Activated CD8-positive, alpha-beta memory T cell treated with anti-CD3 and anti-CD28 coated beads for 1 hour (primary cell): ENCODE measurements at places on chromosomes 7 and 10.
A peak's percentile ranks its signal among the peaks of the same experiment; 100 is the strongest.

- peak; percentile 34 for DNase-seq
These were observed 40.4 kb upstream of the BPGM start for GRCh38 chr7:134605978-134606923.

DNA sequence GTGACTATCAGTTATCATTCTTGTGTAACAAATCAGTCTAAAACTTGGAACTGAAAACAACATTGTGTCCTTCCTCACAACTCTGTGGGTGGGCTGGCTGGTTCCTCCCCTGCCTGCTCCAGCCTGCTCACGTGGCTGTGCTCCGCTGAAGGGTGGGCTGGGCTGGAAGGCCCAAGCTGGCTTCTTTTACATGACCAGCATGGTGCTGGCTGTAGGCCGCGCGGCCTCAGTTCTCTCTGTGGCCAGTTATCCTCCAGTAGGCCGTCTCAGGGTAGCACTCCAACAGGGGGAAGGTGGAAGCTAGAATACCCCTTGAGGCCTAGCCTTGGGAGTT, 11.3 kb downstream of the ADAMTS14 start:
- DNase-seq = no peak

GRCh38 chr7:100155553-100156317, 2.8 kb downstream of the TRAPPC14 start:
- DNase-seq = no peak

- DNase-seq = no peak
These were observed 632.5 kb upstream of the ANKRD30A start for GRCh38 chr10:36492590-36493515.

GRCh38 chr10:77297393-77297739, 340.2 kb downstream of the KCNMA1 start:
- no peak for DNase-seq

DNA sequence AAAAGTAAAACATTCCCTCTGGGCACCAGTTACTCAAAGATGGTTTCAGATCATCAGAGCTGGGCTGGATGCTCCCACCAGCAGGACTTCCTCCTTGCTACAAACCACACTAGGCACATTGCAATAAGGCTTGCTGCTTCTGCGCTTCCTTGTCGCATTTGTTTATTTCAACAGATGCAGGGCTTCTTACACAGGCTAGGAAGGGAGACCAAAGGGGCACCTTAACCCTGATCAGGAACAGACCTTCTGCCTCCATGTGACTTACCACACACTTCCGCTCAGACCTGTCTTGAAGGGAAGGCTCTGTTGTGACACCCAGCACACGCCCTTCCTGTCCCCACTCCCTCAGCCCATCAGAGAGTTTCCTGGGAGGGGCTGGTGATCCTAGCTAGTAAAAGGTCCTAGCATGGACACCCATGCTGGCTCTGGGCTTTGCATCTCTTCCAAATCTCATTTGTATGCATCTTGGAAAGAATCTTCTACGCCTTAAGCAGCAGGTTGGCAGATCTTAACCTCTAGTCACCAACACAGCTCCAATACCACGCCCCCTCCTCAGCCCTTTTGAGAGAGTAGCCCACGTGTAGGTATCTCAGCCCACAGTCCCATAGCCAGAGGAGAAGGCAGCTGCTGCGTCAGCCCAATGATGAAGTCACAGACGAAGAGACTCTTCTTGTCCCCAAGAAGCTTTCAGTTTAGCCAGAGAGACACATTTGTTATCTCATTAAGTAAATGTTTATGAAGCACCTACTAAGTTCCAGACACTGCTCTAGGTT, 47.1 kb upstream of the SVIL start:
- DNase-seq = peak; percentile 26

- no peak for DNase-seq
These were observed 63.8 kb downstream of the ATAD1 start for GRCh38 chr10:87753995-87754866.

DNA sequence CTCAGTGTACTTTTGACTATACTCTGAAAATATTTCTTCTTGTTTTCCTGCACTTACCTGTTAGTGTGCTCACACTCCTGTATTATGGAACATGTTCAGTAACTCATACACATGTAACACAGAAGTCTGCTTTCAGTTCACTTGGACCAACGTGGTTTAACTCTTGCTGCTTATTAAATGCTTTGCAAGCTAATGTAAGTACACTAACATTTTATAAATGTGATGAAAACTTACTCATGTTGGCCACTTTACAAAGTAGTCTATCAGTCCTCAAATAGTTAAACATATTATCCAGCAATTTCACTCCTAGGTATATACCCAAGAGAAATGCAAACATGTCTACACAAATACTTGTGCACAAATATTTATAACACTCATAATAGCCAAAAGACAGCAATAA, 98.4 kb downstream of the UBE2H start:
- DNase-seq = no peak

- no peak for DNase-seq
These were observed 34.5 kb upstream of the CAMK1D start for GRCh38 chr10:12314836-12315235.

GRCh38 chr7:69681181-69681580, 82.9 kb downstream of the AUTS2 start:
- DNase-seq = no peak

- DNase-seq = no peak
These were observed 7.1 kb downstream of the CRYGN start for GRCh38 chr7:151432658-151433521.

DNA sequence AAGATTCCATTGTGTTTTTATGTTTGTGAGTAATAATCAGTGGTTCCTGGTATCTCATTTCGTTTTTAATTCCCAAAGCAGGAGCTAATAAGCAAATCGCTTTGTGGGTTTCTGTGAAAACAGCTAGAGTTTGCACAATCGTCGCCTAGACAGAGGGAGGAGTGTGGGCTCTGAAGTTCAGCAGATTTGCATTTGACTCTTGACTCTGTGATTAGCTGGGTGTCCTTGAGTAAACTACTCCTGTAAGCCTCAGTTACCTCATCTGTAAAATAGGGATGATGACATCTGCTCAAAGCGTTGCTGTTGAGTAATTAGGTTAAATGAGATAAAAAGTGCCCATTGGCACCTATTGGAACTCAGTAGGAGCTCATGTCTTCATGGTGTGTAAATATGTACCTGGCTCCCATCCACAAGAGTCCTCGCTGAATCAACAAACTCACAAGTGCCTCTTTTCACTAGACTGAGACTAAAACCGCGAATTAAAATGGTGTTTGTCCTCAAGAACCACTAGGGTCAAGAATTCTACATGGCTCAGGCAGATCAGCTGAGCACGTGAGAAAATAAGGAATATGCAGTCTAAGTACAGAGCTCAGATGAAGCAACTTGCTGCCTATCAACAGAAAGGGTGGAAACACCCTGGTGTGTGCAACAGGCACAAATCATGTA, 385.8 kb upstream of the C7orf33 start:
- no peak for DNase-seq

DNA sequence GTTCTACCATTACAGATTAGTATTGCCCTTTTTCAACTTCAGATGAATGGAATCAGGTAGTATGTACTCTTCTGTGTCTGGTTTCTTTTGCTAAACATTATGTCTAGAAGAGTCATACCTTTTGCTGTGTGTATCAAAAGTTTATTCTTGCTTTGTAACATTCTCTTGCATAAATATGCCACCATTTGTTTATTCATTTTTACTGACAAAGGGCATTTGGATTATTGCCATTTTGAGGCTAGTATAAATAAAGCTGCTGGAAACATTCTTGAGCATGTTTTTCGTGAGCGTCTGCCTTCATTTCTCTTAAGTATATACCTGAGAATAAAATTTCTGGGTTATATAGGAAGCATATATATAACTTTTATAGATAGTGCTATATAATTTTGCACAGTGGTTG, 121.7 kb upstream of the CSTF2T start:
- DNase-seq = no peak

GRCh38 chr7:79406371-79406770, 47.1 kb downstream of the MAGI2 start:
- DNase-seq = no peak

DNA sequence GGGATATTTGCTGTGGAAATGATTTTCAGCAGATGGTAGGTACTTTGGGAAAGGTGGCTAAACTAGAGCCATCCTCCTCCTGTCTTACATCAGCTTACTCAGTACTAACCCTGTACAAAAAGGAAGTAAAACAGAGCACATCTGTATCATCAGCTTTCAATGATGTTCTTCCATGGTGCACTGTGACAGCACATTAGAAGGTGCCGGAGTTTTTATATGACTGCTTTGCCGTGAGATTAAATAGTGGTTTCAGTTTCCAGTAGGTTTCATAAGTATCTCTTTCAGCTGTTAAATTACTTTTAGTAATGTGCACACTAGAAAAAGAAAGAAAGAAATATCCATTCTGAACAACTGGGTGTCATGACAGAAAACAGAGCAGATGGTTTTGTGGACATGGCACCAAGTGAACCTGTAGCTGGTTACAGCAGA, 86.5 kb downstream of the ARID5B start:
- DNase-seq = no peak

GRCh38 chr10:31319602-31320549, 860 bp downstream of the ZEB1 start:
- DNase-seq = peak; percentile 14

DNA sequence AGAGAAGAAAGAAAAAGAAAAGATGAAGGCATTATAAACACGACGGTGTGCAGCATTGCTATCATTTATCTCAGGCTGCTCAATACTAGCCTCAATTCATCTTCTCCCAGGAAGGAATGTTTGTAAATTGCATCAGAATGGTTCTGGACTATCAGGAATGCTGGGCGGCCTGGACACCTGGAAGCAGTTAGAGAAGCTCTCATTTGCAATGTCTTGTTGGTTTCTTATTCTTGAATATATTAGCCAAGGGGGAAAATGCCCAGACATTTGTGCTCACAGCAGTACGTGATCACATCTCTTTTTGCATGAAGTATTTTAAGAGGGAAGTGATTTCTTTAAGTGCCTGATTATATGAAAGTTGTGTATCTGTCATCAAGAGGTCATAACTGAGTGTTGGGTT, 85.6 kb upstream of the IMMP2L start:
- DNase-seq = no peak

GRCh38 chr7:147524726-147525250, 1065.8 kb upstream of the C7orf33 start:
- DNase-seq = no peak

GRCh38 chr7:2010101-2010500, 222.6 kb downstream of the MAD1L1 start:
- DNase-seq = no peak

- no peak for DNase-seq
These were observed 6.4 kb downstream of the MAFK start for GRCh38 chr7:1536743-1537534.

GRCh38 chr7:70325509-70326101, 727.3 kb downstream of the AUTS2 start:
- no peak for DNase-seq

- DNase-seq = no peak
These were observed 45.6 kb downstream of the CNNM2 start for GRCh38 chr10:102963756-102964025.

DNA sequence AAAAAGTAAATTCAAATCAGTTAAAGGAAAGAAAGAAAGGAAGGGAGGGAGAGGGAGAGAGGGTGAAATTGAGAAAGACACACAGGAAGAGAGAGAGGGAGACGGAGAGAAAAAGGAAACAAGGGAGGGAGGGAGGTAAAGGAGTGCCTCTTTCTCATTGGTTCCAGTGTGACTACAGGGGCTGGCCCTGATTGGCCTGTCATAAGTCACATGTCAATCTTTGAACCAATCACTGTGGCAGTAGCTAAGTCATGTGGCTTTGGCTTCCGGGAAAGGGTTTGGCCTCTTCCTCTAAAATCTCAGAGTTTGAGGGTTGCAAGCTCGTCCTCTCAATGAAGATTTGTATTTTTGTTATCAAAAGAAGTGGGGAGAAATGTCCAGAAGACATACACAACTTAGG, 150.2 kb downstream of the RAB11FIP2 start:
- no peak for DNase-seq

DNA sequence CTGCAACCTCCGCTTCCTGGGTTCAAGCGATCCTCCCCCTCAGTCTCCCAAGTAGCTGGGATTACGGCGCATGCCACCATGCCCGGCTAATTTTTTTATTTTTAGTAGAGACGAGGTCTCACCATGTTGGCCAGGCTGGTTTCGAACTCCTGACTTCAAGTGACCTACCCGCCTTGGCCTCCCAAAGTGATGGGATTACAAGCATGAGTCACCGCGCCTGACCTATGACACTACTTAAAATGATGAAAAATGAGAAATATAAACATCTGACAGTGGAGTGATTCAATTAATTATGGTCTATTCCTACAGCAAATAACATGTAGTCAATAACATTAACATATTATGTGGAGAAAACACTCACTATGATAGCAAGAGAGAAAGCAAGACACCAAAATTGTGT, 2.2 kb downstream of the BRAT1 start:
- no peak for DNase-seq

DNA sequence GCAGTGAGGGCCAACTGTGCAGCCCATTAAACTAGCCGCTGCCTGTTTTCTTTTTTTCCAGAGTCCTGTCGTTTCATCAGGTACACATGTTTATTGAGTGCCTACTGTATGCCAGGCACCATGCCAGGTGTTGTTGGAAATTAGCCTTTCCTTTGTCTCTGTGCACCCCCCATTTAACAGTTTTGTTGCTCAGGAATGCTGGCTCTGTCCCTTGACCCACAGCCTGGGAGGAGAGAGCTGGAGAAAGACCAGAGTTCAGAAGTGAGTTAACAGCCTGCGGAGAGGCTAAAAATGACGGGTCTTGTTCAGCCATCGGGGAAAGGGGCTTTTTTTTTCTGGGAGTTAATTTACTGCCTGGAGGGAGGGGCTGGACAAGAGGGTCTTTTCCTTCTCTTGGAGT, 1.3 kb downstream of the LRMDA start:
- DNase-seq = no peak

DNA sequence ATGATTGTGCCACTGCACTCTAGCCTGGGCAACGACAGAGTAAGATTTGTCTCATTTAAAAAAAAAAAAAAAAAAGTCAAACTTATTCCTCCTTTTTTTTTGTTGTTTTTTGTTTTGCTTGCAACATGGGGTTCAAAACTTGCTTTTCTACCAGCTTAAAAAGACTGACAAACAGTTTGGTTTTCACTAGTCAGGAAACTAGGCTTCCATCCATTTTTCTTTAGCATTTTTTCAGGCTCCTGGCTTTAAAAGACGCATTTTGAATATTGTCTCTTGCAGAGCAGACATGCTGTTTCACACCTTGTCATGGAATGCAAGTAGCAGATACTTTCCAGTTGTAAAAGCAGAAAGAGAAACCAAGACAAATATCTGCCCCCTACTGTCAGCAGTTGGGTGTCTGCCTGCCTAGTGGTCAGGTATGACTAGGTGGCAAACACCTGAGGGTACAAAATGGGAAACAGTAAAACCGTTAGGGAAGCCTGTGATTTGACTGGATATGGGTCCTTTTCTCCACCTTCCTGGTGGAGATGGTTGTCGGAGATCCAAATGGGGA, 139.9 kb downstream of the CCDC71L start:
- DNase-seq = no peak

GRCh38 chr10:21157664-21158063, 260.6 kb upstream of the NEBL start:
- DNase-seq = no peak
